ENCODE measurements at places on chromosomes 16 and 17.
A peak's percentile ranks its signal among the peaks of the same experiment; 100 is the strongest.

GRCh38 chr17:2237950-2238349 lies 65.6 kb downstream of the SMG6 start:
- DNase-seq = no peak

GRCh38 chr17:48728232-48729231 lies at the start of gene HOXB13:
TSS of gene HOXB13 (minus strand) at chr17:48728750. CDS start at chr17:48728593, 157 bp downstream.
- peak; percentile 17 for DNase-seq

DNA sequence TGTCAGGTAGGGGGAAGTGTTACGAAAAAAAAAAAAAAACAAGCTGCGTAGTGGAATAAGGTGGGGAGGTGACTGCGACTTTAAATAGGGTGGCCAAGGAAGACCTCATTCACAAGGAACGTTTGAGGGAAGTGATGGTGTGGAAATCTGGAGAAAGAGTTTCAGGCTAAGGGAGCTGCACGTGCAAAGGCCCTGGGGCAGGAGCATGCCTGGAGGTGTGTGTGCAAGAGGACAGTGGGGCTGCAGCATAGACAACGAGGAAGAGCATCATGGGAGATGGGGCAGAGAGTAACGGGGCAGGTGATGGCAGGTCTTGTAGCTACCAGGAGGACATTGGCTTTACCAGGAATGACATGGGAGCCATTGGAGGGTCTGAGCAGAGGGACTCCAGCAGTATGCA lies 12.0 kb downstream of the GSG1L start:
- no peak for DNase-seq

- peak; percentile 42 for DNase-seq
Observed at GRCh38 chr17:32520104-32520701, 33.4 kb downstream of the CDK5R1 start.

DNA sequence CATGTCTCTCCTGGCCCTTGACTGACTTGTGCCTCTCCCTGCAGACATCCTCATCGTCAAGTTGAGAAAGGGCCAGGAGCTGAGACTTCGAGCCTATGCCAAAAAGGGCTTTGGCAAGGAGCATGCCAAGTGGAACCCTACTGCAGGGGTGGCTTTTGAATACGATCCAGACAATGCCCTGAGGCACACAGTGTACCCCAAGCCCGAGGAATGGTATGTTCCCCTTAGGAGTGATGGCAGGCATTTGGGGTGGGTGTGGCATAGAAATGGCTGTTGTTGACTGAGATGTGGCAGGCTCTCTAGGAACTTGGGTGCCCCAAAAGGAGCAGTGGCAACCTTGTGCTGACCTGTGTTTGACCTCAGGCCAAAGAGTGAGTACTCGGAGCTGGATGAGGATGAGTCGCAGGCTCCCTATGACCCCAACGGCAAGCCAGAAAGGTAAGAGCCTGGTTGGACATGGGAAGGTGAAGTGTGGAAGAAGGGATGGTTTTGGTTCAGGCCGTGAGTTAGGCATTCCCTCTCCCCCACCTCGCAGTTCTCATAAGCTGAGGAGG lies 7.5 kb downstream of the POLR2C start:
- no peak for DNase-seq

DNA sequence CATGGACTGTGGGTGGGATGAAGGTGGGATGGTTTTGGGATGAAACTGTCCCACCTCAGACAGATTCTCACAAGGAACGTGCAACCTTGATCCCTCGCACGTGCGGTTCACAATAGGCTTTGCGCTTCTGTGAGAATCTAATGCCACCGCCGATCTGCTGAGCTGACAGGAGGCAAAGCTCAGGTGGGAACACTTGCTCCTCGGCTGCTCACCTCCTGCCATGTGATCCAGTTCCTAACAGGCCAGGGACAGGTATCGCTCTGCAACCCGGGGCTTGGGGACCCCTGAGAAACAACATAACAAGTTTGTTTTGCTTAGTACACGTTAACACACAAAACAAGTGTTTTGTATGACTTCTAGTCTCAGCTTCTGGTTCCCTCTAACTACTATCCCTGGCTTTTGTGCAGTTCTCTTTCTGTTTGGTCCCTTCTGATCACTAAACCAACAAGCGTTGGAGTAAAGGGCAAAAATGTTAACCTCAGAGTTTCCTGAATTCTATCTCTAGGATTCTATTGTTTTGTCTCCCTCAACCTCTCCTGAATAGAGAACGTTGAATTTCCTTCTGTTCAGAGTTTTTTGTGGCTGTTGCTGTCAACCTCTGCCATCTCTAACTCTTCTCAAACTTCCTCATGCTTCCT lies 7.8 kb upstream of the KRTAP3-1 start:
- DNase-seq = no peak

DNA sequence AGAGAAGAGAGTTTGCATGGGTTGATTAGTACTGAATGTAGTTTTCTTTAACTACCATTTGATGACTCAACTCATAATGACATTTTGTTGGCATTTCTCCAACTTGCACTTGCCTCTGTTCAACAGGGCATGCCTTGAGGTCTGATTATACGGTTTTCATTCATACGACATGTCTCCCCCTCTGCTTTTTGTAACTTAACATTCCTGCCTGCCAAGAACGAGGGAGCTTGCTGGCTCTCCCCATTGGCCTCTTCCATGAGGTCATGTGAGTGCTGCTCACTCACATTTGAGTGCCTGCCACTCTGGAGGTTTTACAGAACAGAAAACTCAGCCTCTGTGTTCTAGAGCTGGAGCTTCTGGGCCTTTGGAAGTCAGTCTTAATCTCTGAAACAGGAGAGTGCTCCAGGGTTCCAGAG lies 19.7 kb downstream of the MAP2K6 start:
- peak; percentile 52 for DNase-seq

GRCh38 chr16:30974348-30974747 lies 10.7 kb upstream of the HSD3B7 start:
- DNase-seq = no peak

GRCh38 chr17:10109146-10109545 lies 89.3 kb downstream of the GAS7 start:
- no peak for DNase-seq

DNA sequence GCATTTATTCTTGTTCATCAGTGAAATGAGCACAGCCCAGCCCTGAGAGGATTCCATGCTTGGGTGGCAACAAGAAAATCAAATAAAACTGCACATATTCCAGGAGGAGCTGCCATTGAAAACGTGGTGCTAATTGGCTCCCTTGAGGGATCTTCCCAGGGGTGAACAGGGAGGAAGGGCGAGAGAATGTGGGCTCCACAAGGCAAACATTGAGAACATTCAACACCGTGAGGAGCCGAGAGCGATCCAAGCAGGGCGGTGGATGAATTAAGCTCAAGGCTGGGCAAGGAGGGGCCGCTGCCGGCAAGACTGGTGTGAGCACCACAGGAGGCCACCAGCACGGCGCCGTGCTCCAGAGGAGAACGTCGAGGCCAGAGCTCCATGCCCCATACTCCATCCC lies 166.9 kb downstream of the C16orf95 start:
- no peak for DNase-seq

DNA sequence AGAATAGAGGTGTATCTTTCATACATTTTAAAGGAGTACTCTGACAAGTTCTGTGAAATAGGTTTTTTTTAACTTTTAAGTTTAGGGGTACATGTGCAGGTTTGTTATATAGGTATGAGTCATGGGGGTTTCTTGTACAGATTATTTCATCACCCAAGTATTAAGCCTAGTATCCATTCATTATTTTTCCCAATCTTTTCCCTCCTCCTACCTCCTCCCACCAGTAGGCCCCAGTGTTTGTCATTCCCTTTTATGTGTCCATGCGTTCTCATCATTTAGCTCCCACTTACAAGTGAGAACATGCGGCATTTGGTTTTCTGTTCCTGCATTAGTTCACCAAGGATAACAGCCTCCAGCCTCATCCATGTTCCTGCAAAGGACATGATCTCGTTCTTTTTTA lies 175.5 kb downstream of the CYB561 start:
- no peak for DNase-seq

- DNase-seq = no peak
Observed at GRCh38 chr16:85125570-85126393, 13.5 kb upstream of the CIBAR2 start.

- DNase-seq = no peak
Observed at GRCh38 chr17:35870906-35871819, 2.5 kb upstream of the HEATR9 start.

- no peak for DNase-seq
Observed at GRCh38 chr17:15913826-15914225, 31.1 kb upstream of the ADORA2B start.

GRCh38 chr16:74760007-74760767 lies 14.4 kb downstream of the FA2H start:
- DNase-seq = no peak

DNA sequence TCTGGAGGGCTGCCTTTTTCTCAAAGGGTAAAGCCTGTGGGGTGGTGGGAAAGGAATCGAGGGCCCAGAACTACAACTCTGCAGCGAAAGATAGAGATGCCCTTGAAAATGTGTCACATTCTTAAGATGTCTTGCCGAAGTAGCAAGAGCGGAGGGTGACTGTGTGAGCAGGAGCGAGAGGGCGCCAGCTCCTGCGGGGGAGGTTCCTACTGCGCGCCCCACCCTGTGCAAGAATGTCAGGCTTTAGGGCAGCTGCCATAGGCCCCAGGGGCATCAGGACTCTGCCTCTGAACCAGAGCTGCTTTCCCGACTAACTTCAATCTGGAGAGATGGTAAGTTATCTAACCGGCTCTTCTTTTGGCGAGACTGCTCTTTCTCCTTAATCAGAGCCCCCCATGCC lies 11.8 kb upstream of the ITGAE start:
- no peak for DNase-seq

DNA sequence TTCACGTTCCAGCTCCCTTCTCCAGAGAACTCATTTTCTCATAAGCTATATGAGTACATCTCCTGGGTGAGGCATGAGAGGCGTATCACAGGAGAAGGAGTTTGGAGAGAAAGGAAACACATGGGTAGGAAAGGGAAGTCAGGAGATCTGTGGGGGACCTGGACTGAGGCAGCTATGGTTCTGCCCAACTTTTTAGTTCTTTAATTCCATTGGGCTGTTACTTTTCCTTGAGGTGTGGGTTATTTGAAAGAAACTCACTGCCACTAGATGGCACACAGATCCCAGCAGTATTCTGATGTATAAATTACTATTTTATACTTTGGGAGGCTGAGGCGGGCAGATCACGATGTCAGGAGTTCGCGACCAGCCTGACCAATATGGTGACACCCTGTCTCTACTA lies 63.6 kb downstream of the NUP93 start:
- DNase-seq = no peak

DNA sequence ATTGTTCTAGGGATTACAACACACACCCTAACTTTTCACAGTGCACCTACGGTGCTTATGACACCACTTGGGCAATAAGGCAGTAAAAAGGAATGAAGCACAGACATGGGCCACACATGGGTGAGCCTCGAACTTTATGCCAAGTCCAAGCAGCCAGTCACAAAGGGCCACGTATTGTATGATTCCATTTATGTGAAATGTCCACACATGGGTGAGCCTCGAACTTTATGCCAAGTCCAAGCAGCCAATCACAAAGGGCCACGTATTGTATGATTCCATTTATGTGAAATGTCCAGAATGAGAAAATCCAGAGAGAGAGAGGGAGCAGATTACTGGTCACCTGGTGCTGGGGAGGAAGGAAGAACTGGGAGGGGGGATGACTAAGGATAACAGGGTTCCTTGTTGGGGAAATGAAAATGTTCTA lies 22.2 kb downstream of the RMI2 start:
- no peak for DNase-seq

GRCh38 chr16:84830765-84831384 lies 11.1 kb downstream of the CRISPLD2 start:
- no peak for DNase-seq

- no peak for DNase-seq
Observed at GRCh38 chr17:65644545-65644944, 83.1 kb upstream of the AXIN2 start.

DNA sequence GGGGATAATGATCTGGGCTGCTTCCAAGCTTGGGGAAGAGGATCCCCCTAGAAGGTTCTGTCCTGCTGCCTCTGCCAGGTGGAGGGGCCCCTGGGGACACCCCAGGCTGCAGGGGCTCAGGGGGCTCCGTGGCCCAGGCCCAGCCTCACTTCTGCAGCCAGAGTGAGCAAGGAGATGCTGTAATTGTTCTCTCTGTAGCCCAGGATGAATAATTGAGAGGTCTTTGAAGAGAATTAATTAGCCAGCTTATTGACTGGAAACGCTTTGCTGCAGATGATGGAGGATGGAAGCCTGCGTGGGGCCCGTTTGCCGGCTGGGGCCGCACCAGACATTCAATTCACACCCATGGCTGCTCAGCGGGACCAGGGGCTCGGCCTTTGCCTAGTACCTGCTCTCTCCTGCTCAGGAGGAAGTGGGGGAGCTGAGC lies 38.5 kb downstream of the TMEM235 start:
- DNase-seq = no peak

DNA sequence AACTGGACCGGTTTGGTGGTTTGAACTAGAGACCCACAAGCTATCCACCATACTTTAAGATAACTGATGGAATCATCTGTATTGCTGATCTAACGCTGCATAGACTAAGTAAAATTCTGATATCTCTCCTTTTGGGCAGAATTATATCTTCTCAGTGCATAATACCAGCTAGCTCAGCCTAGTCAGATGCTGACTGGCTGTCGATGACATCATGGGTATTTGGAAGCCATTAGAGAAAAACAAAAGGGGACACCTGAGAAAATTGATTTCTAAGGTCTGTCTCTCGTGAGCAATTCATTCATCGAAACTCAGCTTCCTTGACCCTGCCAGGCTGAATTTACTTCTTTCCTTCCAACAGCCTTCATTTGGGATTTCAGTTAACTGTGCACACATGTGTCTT lies 263.0 kb upstream of the CCL2 start:
- DNase-seq = no peak

DNA sequence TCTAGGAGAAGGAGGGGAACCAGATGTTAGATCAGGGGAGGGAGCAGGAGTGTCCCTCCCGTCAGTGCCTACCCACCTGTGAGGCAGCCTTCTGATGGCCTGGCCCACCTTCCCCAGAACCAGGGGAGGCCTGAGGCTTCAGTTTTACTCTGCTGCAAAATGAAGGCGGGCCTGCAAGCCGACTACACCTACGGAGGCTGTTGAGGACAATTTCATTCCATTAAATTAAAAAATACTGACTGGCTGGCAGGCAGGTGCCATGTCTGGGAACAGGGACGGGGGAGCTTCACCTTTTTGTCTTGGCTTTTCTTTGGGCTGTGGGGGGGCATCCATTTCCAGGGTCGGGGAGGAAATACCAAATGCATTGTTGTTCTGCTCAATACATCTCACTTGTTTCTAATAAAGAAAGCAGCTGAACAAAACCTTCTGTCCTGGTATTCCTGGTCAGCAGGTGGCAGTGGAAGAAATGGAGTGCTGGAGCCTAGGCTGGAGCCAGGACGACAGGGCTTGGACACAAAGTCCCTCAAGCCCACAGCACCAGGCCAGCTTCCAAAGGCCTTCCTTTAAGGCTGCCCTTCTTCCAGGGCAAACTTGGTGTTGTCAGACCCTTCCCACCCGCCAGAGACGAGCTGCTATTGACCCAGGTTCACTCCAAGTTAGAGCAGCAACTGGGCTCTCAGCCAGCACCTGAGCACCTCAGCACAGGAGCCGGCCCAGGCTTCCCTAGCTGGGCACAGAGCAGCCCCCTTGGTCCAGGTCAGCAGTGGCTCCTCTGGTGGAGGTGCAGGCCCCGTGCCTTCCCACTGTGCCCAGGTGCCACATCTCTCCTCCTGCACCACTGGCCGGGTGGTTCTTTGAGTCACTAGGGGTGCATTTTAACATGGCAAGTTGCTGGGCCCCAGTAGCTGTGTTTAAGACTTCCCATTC lies 23.5 kb downstream of the PLCD3 start:
- no peak for DNase-seq

- no peak for DNase-seq
Observed at GRCh38 chr17:44940317-44940716, 7.3 kb downstream of the KIF18B start.
